ENCODE measurements at places on chromosomes 4 and X.

GRCh38 chr4:168540086-168540485 is 43.2 kb downstream of the PALLD start:
- peak; percentile 22 for DNase-seq

GRCh38 chr4:126572264-126572663 is 1060.5 kb upstream of the INTU start:
- no peak for DNase-seq

- no peak for DNase-seq
Measured at GRCh38 chr4:131119661-131120060, 2023.7 kb downstream of the C4orf33 start.

DNA sequence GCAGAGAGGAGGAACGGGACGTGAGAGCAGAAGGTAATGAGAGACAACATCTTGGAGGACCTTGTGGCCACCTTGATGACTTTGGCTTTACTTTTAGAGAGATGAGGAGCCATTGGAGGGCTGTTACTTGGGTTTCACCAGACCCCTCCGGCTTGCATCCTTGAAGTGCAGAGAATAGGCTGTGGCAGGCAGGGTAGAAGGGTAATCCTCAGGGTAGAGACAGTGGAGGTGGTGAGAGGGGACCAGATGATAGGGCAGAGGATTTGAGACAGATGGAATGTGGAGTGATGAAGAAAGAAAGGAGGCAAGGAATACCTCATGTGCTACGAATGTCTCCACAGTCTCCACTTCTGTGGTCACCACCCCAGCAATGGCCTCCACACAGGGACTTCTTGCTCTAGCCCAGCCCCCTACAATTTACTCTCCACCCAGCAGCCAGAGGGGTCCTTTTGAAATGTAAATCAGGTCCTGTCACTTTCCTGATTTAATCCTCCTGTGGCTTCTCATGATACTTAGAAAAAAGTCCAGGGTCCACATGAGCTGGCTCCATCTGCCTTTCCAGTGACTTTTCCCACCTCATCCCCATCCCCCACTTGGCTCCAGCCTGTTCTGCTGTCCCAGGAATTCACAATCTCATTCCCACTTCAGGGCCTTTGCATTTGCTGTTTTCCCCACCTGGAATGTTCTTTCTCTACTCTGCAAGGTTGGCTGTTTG is 115.0 kb downstream of the PJA1 start:
- no peak for DNase-seq

DNA sequence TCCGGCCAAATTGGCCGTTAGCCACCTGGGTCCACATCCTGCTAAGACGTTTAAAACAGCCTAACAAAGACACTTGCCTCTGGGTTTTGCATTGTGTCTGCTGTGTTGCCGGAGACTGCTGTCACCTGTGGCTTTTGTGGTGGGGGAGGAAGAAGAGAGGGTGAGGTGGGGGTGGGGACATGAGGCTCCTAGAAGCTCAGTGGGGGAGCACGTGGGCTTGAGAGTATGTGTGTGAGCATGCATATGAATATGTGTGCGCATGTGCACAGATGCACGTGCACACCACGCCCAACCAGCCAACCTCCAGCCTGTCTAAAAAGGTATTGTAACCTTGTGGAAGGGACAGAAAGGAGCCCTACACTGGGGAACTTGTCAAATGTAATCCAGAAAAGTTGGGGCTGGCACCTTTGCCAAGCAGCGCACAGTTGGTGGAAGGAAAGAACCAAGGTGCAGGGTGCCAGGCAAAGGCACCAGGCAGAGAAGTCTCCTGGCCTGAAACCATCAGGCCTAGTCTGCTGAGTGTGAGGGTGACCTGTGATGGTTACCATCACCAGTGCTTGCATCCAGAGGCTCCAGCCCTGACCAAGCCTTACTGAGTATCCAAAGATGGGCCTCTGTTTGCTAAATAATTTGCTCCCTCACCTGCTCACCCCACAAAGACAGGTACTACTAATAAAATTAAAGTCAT is 10.1 kb upstream of the SASH3 start:
- DNase-seq = no peak

GRCh38 chrX:19064175-19064574 is 58.1 kb downstream of the ADGRG2 start:
- DNase-seq = no peak

GRCh38 chrX:22538580-22538979 is 265.9 kb downstream of the CBLL2 start:
- DNase-seq = no peak

DNA sequence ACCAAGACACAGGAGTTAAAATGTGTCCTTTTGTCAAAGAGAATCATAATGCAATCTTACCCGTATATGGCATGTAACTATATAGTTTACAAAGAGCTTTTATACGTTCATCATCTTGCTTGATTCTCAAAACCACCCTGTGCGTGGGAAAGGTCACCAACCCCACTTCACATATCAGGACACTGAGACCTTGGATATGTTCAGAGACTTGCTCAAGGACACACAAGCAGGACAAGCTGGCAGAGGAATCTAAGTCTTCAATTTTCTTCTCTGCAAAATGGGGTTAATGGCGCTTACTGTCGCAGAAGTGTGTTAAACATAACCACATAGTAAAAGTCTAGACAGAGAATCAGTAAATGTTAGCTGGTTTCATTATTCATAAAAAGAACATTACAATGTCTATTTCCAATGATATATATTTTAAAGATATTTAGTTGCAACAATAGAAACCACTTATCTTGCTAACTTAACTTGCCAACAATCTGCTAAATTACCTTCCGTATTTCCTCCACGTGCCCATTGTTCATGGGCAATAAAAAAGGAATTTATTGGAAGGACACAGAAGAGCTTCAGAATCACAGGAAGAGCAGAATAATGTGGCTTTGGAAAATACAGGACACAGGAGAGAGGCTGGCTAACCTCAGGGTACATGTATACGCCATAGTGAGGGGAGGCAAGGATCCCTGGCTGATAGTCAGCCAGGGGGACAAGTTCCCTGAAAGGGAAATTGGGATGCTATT is 64.6 kb upstream of the TAPT1 start:
- no peak for DNase-seq

Measured in NCI-H2171 treated with DMSO at 0.1 percent for 48 hours (cell line).